SJSA1 (cell line): ENCODE measurements at places on chromosomes 2 and 18. TPM values are rescaled to one million over a fixed set of nuclear protein-coding genes. Genes with fewer than 3 reads are reported as not detected.

DNA sequence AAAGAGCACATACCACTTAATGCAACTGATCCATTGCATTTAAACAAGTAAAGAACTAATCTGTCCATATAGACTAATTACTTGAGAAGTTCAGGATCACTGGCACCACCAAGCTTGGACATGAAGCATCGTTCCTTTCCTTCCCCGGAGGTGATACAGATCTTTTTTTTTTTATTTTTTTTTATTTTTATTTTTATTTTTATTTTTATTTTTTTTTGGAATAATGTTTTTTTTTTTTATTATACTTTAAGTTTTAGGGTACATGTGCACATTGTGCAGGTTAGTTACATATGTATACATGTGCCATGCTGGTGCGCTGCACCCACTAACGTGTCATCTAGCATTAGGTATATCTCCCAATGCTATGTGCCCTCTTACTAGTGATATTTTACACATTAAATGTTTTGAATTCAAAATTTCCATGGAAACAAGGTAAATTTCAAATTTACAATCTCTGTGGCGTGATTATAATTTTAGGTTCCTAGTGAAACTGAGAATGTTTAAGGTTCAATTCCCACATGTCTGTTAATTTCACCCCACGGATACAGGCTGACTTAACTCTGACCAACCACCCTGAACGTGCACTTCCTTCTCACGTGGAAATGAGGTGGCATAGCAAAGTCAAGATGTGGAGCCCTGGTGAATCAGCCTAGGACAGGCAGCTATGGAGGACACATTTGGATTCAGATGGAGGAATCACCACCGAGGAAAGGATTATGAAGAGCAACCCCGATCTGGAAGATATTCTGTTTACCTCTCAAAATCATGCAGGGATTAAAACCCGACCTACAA, 101.6 kb upstream of the THOC1 start:
- DNase-seq = no peak

- no peak for DNase-seq
Observed at GRCh38 chr2:197059477-197059876, 133.0 kb upstream of the PGAP1 start.

DNA sequence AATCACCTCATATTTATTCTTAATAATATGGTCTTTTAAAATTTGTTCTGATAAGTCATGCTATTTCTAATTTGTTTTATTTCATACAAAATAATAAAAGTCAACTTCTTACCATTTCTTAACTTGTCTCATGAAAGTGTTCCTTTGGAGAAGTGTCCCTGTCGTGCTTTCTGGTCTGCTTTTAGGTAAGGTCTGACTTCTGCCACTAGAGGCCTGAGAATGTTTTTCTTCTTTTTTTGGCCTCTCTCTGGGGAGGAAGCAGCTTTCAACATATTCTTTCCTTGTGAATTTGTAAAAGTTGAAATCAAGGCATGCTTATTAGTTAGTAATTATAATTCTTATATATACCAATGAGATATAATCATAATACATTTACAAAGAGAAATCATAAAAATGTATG, 39.4 kb downstream of the MAP2 start:
- DNase-seq = no peak

DNA sequence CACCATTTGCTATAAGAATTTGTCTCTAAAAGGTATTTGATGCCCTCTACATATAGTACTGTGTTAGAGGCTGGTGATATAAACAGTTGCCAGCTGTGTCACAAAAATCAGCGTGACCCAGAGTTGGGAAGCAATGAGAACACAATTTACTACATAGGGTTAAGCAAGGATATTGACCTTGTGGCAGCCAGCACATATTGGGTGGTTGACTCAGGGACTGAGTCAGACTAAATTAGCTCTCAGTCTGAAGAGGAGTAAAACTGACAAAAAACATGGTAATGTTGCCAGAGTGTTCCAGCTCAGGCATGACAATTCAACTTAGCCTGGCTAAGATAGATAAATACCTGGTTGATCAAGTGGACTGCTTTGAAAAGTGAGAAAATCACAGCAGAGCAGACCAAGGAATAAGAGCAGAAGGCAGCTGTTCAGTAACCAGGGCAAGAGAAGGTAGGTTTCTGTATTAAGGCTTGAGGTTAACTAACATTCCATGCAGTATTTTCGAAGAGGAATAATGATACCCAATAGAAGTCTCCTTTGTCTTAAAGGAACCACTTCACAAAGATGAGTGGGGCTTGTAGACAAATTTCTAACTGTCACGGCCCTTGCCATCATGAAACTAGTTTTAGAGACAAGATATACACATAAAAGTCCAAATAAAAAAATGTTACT, 108.2 kb upstream of the ERBB4 start:
- no peak for DNase-seq

CFAP65 gene
- total RNA-seq = not detected in 2 replicates

DNA sequence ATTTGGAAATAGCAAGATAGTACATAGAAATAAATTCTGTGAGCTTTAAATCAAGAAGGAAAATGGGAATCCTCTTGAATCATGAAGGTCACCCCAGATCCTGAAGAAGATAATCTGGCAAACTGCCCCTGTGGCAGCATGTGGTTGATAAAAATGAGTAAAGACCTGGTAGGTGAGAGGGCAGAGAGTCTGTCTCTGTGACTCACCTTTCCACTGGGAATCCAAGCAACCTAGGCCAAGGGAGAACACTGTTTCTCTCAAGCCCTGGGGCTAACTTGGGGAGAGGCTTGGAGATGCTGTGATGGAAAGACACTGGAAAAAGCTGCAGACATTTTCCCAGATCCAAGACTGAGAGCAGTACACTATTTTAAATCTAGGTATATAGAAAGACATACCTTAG, 185.8 kb upstream of the CNTNAP5 start:
- DNase-seq = no peak

COLEC12 gene
- total RNA-seq = 58.8 and 111 TPM in 2 replicates
